NCI-H1930 (cell line): ENCODE measurements at places on chromosomes 16 and 17.

DNA sequence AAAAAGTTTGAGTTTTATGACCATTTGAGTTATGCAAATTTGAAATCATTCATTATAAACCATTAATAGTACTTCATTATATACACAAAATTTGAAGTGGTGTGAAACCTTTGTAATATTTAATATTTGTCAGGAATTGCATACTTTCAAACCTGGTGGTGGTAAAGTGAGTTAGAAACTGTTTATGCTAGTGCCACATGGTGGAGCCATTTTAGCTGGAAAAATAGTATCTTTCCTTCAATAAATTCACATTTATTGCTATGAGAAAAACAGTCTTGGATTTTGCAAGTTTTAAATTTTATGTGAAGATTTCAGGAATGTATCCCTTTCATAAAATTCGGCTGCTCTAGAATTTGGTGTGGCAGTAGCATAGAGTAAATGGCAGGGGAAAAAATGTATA lies 7.3 kb upstream of the BLMH start:
- DNase-seq, result no peak

DNA sequence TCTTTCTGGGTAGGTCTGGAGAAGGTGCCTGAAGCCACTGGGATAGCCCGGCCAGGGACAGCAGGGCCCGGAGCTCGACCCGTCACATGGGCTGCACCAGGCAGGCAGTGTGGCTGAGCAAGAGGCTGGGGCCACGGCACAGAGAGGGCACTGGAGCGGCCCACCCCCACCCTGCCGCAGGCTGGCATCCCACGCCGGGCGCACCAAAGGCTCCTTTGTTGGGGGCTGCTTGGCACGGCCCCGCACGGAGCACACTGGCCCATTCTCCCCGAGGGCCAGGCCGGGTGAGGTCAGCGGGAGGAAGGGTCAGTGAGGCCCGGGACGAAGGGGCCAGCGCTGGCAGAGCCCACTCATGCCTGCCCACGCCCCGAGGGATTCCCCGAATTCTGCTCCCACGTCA lies 36.5 kb upstream of the PVALEF start:
- no peak for DNase-seq

DNA sequence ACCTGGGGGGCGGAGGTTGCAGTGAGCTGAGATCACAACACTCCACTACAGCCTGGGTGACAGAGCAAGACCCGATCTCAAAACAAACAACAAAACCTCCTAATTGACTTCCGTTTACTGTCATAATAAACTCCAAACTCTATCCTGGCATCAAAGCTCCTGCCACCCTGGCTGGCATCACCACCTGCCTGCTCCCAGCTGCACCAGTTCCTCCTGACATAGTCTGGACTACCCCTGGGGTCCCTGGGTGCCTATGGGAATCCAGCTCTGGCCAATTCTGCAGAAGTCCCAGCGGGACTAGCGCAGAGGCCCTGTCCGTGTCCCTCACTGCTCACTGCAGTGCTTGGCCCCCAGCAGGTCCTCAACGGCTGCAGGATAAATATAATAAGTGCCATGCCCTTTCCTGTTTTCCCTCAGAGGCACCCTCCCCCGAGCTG lies 723 bp downstream of the NTHL1 start:
- no peak for DNase-seq

DNA sequence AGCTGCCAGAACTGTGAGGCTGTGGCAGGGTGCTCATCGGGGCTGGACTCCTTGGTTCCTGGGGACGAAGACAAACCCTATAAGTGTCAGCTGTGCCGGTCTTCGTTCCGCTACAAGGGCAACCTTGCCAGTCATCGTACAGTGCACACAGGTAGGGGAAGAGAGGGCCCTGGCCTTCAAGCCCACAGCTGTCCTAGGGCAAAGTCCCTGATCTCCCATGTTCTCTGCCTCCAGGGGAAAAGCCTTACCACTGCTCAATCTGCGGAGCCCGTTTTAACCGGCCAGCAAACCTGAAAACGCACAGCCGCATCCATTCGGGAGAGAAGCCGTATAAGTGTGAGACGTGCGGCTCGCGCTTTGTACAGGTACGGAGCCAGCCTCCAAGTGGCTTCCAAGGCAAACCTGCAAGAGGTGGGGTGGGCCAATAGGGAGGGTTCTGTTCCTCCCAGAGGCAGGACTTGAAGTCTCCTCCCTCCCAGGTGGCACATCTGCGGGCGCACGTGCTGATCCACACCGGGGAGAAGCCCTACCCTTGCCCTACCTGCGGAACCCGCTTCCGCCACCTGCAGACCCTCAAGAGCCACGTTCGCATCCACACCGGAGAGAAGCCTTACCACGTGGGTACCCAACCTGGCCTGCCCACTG lies 3.7 kb downstream of the BCL6B start:
- no peak for DNase-seq

GRCh38 chr17:16068323-16068722 lies 68.7 kb downstream of the TTC19 start:
- DNase-seq, result no peak

GRCh38 chr16:21713549-21714368 lies 50.0 kb downstream of the OTOA start:
- no peak for DNase-seq
